Stimulated activated naive CD4-positive, alpha-beta T cell (primary cell): ENCODE measurements at places on chromosomes 7 and 10.

GRCh38 chr7:142753366-142753765 lies 4.1 kb downstream of the PRSS1 start:
- no peak for DNase-seq

DNA sequence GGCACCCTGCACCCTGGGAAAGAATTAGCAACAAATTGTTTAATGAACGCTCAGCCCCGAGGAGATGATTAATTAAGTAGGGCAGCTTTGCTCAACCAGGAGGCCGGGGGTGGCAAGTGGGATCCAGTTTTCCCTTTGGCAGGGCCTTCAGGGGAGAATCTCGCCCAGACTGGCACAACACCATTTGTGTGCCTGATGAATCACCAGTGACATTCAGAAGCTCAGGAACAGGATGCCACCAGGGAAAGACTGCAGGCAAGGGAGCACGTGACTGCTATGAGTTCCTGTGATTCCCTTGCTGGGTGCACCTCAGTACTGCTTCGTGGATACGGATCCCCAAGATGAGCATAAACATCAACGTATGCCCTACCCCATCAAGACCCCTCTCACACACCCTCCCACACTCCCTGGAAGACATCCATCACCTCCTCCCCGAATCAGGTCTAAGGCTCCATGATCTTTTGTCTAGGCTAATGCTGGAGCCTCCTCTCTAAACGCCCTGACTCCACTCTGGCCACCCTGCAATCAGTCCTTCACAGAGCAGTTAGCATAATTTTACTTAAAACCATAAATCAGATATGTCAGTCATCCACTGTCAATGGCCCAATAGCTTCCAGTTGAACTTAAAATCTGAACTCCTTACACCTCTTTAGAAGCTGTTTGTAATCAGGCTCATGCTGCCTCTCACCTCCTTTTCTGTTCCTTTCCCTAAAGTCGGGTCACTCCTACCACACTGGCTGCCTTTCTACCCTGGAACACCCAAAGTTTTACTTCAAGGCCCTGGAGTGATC lies 109.2 kb upstream of the AGK start:
- DNase-seq, result no peak

- DNase-seq, result no peak
Observed at GRCh38 chr10:69902835-69903535, 101.3 kb downstream of the COL13A1 start.

DNA sequence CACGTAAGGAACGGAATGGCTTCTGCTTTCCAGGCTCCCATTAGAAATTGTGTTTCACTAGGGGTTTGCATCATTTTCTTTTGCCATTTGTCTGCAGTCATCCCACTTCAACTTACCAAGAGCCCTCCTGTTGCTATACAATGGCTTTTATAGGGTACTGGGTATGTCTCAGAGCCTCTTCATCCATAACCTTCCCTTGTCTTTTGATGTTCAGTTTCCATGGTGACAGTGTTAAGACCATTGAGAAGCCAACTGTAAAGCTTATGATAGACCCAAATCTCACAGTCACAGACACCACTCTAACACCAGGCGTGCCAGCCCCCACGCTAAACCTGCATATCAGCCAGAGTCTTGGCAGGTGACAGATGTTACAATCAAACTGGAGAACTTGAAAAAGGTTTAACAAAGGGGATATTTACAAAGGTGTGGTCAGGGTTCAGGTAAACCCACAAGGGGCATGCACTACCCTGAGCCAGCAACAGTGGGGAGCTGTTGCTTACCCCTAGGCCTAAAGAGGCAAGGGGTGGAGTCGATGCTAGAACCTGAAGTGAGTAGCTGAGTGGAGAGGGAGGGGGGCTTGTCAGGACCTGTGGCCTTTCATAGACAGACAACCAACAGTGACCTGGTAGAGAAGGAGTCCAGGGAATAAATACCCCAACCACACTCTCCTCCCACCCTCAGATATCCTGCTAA lies 53.2 kb upstream of the ABLIM1 start:
- DNase-seq, result no peak

GRCh38 chr7:98913026-98913425 lies 34.7 kb downstream of the TRRAP start:
- no peak for DNase-seq
